ENCODE measurements at places on chromosomes 5 and 9.

GRCh38 chr5:54539001-54539400 lies 21.4 kb downstream of the SNX18 start:
- no peak for DNase-seq

GRCh38 chr5:138724470-138725146 lies 28.6 kb upstream of the CTNNA1 start:
- DNase-seq: no peak

GRCh38 chr5:72634444-72634843 lies 127.2 kb upstream of the ZNF366 start:
- no peak for DNase-seq

- DNase-seq: peak; percentile 52
Observed at GRCh38 chr9:99947395-99947794, 40.9 kb downstream of the STX17 start.

DNA sequence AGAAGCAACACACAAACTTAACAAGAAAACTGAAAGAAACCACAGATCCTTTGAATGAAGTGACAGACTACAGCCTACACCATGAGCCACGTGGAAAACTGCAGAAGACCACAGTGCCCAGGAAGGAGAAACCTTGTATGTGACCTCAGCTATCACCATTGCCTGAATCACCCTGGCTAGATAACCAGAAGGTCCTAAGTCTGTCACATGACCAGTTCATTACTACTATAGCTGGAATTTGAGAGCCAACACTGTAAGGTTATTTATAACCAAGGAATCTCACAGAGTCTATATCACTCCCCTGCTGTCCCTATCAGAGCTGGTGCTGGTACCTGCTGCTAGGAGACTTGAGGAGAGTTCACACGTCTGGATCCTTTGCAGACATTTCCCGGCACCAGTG lies 90.3 kb upstream of the FBXL17 start:
- DNase-seq: no peak

GRCh38 chr9:131237931-131238401 lies 38.3 kb downstream of the FAM78A start:
- DNase-seq: peak; percentile 43

DNA sequence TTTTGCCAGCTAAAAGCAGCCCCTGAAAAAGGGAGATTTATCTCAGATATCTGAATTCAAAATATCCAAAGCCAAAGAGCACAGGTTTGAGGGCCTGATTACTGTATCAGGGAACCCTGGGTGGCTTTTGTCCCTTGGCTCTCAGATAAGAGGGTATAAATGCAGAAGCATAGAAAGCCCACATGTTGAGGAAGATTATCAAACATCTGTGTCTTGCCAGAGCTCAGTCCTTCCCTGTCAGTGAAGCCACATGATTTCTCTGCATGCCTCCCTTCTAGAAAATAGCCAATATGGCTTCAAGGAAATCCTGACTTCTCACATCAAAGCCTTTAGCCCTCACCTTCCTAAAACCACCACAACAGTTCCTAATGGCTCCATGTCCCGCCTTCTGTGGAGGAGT lies 408.0 kb upstream of the DMAC1 start:
- no peak for DNase-seq

DNA sequence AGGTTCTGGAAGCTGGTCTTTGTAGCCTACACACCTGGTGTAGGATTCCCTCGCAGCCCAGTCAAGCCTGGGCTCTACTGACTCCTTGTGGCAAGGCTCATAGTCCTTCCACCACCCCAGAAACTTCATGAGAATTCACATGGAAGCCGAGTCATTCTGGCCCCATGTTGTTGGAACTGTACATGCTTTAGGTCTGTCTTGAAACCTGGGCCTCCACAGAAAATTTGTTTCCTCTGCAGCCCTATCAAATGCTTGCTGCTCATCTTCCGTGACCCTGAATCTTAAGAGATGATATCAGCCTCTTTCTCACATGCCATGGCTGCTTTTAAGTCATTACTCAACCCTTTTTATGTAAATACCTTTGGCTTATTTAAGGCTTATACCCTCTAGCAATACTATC lies 113.4 kb upstream of the GRHPR start:
- no peak for DNase-seq

GRCh38 chr5:84623019-84623418 lies 238.3 kb upstream of the EDIL3 start:
- DNase-seq: no peak

DNA sequence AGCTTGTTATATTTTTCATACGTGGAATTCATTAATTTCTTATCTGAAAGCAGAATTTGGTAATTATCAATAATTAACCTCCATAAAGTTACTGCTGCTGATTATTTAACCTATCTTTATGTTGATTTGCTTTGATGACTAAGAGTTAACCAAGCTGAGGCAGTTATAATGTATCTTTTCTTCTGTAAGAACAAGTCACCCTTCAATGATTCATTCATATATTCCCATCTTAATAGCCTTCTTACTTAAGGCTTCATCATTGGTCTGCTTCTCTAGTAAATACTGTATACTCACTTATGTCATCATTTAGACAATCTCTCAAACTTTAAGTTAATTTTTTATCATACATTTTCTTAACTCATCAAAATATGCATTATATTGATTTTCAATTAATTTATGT lies 592.2 kb downstream of the ANXA1 start:
- DNase-seq: peak; percentile 37

DNA sequence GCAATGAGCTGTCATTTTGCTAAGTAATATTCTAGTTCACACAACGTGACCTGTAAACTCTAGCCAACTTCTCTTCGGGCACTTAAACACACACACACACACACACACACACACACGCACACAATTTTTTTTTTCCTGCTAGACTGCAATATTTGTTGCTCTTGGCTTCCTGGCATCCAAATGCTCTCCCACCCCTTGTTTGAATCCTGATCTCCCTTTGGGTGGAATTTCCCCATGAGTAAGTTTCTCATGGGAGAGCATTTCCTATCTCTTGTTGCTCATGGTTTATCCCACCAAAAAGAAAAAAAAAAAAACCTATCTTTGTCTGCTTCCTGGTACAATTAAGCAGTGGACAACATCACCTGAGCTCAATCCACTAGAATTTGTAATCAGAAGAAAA lies 54.7 kb upstream of the TSLP start:
- DNase-seq: no peak

DNA sequence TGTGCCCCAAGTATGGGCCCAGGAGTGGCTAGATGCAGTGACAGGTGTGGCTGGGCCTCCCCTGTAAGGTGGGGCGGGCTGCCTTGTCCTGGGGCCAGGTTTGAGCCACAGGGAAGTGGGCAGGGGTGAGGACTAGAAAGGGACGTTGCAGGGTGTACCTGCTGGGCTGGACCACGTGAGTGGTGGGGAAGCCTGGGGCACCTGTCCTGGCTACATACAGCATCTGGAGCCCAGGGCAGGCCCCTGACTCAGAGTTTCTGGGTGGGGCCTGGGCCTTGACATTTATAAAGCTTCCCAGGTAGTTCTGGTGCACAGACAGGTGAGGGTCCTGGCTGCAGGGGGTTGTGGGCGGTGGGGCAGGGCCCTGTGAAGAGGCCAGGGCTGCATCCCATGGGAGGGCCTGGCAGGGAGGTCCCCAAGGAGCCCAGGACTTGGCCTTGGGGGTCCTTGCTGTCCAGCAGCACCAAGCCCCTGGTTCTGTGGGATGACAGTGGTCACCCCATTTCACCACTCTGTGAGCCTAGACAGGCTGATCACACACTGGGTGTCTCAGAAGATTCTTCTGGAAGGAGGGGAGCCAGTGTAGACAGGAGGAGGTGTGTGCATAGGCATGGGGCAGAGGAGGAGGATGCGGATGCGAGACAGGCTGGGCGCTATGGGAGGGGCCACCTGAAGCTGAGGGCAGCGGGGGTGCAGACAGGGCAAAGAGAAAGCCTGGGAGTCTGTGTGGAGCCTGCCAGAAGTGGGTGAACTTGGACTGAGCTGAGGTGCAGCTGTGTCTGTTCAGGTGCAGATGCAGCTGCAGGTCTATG lies 94.0 kb downstream of the PHF2 start:
- DNase-seq: peak; percentile 78

GRCh38 chr5:157212307-157212706 lies 31.7 kb downstream of the ITK start:
- no peak for DNase-seq

DNA sequence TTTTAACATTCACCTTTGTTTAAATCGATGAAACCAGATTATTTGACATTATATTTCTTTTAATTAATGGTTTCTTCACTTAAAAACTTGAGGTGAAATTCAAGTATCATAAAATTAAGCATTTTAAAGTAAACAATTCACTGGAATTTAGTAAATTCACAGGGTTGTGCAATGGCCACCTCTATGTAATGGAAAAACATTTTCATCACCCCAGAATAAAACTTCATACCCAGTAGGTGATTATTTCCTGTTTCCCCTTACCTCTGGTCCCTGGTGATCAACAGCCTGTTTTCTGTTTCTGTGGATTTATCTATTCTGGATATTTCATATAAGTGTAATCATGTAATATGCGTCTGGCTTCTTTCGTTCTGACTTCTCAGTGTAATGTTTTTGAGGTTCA lies 27.2 kb downstream of the HSPA4 start:
- DNase-seq: no peak

- no peak for DNase-seq
Observed at GRCh38 chr5:154447089-154447725, 1.4 kb downstream of the SAP30L start.

DNA sequence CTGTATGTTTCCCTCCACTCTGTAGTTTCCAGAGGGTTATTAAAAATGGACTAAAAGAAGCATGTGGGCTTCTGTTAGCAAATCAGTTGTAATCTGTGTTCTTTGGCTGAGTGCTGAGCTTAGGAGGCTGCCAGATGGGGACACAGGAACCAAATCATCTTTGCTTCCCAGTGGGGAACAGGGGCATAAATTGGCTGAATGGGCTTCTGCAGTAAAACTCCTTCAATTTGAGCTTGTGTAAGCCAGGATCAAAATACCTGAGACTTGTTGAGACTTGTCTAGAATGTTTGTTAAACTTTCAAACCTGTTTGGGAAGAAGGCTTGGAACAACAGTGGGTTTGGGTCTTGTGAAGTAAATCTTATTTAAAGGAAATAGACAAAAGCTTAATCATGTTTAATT lies 32.2 kb upstream of the TNFAIP8 start:
- DNase-seq: no peak

DNA sequence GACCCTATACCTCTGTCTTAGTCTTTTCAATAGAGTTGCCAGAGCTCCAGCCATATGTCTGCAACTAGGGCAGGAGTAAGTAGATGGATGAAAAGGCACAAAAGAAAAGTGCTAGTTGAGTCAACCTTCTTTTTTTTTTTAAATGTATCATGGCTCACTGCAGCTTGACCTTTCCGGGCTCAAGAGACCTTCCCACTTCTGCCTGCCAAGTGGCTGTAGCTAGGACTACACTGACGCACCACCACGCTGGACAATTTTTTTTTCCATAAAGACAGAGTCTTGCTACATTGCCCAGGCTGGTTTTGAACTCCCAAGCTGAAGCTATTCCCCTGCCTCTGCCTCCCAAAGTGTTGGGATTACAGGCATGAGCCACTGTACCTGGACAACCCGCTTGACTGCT lies 27.3 kb downstream of the FOXE1 start:
- DNase-seq: no peak

GRCh38 chr9:26833792-26834191 lies 58.8 kb downstream of the CAAP1 start:
- no peak for DNase-seq

- DNase-seq: no peak
Observed at GRCh38 chr9:104977168-104977567, 49.2 kb upstream of the ABCA1 start.

GRCh38 chr9:109463924-109464625 lies 34.0 kb downstream of the PTPN3 start:
- DNase-seq: no peak

DNA sequence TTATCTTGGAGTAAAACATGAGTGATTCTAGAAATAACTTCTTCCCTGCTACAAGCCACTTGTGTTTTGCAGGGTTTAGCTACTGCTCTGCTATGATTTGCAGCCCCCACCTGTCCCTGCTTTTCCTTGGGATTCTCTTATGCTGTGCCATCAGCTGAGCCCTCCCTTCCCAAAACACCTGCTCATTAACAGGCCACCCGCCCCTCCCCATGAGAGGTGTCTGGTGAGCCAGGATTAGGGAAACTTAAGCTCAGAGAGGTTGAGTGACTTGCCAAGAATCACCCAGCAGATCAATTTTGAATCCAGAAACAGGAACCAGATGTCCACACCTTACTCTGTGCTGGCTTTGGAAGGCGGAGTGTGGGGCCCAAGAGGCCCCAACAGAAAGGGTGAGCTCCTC lies 111.7 kb upstream of the CXCL14 start:
- DNase-seq: no peak

DNA sequence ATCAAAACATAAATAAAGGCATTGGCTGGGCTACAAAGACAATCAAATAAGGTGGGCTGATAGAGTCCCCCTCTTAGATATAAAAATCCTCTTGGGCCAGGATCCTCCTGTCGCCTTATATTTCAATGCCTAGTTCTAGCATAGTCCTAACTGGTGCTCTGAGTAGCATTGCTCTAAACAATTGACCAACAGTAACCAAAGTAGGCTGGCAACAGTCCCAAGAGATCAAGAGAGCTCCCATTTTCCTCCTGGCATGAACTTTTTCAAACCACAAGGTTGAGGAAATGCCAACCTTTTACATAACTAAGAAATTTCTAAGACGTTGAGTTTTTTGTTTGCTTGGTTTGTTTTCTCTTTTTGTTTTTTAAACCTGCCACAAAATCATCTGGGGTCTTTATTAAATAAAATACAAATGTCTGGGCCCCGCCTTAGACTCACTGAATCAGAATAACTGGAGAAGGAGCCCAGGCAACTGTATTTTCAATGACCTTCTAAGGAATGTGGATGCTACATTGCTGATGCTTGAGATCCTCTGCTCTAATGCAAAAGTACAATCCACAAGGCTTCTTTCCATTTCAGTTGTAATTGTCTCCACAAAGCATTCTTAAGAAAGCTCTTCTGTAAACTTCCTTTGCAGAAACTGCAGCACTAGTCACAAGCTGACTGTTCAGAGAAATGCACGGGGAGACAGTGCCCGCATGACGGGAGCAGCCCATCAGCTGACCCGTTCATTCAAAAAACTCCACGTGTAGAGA lies 2.9 kb downstream of the SLC45A2 start:
- DNase-seq: no peak

DNA sequence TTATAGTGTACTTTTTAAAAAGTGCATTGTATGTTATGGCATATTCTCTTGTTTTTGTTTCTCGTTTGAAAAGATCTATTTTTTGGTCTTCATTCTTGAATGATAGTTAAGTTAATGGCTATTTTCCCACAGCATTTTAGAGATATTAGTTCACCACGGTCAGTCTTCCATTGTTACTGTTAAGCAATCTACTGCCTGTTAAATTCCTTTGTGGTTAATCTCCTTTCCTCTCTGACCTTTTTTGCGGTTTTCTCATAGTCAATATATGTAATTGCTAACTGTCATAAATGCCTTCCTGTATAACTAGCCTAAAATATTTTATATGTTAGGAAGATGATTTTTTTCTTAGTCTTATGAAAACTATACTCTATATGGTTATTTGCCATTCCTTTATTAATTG lies 250.8 kb upstream of the FBXL7 start:
- peak; percentile 27 for DNase-seq

- no peak for DNase-seq
Observed at GRCh38 chr9:15420796-15421195, 1.9 kb upstream of the SNAPC3 start.

GRCh38 chr9:2257248-2257929 lies 242.2 kb downstream of the SMARCA2 start:
- DNase-seq: no peak

- no peak for DNase-seq
Observed at GRCh38 chr9:132216861-132217619, 55.2 kb downstream of the NTNG2 start.
